ENCODE measurements at places on chromosomes 12 and 14.
A peak's percentile ranks its signal among the peaks of the same experiment; 100 is the strongest.

DNA sequence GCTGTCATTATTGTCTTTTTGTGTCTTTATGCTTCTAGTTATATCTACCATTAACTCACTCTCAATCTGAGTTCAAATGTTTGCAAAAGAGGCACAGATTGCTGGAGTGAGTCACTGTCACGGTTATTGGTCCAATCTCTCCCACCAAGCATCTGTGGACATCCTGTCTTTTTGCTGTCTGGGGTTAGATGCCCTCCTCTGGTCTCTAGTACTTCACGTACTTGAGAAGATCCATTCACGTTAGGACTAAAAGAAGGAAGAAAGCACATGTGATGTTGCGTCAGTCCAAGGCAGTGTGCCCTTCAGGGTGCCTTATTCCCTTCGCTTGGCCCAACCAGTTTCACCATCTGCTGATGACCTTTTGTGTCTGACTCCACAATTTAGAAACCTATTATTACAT lies 72.3 kb upstream of the STXBP6 start:
- DNase-seq: peak; percentile 24

DNA sequence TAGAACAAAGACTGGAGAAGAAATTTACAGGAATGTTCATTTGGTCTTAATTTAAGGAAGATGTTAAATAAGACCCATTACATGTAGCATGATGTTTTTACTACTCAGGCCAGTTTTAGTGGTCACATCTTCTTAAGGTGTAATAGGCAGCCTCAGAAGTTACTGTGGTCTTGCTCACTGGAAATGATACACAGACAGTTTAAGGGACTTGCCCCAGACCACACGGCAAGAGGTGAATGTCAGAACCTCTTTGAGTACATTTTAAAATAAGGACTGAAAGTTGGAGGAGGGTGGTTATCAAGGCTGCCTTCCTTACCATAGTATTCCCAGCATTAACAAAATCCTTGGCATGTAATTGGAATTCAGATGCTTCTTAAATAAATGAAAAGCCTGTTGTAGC lies 37.9 kb downstream of the LRRK2 start:
- DNase-seq: no peak

GRCh38 chr14:95046711-95047681 lies 110.3 kb downstream of the DICER1 start:
- DNase-seq: peak; percentile 38

GRCh38 chr14:93525696-93526451 lies 95.1 kb downstream of the UNC79 start:
- no peak for DNase-seq

GRCh38 chr12:122732611-122733010 lies 2.0 kb upstream of the HCAR1 start:
- no peak for DNase-seq

DNA sequence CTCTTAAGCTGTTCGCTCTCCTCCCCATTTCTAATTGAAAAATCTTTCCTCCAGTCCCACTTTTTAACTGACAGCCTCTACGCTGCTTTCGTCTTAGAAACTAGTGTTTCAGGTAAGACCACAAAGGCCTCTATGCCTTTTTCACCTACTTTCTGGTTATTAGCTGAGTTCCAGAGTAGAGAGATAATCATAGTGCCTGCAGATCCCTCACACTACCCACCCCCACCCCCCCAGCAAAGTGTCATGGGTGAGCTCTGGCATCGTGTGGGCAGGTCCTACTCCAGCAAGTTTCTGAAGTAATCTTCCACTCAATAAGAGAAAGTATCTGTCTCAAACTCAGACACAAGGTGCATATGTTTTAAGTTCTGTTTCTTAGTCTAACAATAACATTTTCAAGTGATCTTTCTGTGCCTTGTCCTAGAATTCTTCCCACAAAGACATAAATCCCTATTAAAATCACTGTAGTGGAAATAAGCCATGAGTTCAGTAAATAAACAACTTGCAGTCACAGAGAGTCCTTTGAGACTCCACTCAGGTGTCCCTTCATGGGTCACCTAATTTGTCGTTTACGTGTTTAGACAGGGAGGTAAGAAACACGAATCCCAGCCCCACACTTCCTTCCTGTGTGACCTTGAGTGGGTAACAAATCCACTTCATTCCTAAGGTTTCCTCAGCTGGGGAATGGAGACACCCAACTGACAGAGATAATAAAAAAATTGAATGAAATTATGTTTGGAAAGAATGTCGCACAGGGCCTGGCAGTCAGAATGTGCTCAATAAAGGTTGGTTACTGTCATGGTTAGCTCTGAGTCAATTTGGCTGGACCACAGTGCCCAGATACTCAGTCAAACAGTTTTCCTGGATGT lies 228.9 kb upstream of the CAND1 start:
- no peak for DNase-seq

DNA sequence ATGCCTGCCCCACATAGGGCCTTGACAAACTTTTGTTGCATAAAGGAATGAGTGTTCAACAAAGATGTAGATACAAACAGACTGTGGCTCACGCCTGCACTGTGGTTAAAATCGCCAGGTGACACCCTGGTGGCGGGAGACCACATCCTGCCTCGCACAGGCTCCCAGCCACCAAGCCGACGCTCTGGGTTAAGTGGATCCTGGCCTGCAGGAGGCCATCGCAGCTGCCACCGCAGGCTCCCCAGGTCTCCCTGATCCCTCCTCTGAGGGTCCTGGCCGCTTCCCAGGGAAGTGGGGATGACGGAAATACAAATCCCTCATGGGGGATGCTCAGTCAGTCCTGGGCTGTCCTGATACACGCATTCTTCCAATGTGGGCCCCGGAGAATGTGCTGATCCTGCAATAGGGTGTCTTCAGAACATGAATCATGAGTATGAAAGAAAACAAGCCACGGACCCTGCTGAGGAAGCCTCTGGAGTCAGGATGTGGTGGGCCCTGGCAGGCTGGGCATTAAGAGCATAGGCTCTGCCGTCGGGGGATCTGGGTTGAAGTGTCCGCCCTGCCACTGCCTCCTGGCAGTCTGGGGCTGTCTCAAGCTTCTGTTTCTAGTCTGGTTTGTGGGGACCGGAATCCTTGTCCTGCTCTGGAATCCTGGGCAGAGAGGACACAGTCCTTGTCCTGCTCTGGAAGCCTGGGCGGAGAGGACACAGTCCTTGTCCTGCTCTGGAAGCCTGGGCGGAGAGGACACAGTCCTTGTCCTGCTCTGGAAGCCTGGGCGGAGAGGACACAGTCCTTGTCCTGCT lies 53.5 kb upstream of the BEGAIN start:
- peak; percentile 89 for DNase-seq

DNA sequence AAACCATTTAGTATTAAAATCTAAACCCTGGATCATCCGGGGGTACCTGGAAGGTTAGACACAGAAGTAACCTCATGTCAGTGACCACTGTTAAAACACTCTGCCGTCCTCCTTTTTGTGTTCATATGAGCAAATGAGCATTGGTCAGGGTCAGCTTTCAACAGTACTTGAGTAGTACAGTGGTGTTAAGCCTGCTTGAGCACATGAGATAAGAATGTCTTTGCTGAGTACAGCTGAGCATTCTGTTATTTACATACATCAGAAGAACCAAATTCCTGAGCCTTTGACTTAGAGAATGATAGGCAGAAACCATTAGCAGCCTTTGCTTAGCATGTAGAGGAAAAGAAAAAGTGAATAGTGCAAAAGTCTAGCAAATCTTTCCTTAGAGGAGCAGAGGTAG lies 38.6 kb upstream of the LRTM2 start:
- DNase-seq: no peak

DNA sequence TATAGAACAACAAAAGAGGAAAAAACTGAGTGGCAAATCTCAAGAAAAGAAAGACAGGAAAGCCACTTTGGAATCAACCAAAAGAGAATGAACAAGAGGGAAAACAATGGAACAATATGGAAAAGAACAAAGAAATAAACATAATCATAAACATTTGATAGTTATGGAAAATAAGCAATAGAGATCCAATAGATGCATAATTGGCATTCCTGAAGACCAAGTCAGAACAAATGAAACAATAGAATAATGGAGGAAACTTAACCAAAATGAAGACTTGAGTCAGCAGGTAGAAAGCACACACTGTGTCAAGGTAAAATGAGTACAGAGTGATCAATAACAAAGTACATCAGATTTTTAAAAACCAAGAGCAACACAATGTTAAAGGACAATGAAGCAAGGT lies 10.1 kb upstream of the RPS6KA5 start:
- no peak for DNase-seq

DNA sequence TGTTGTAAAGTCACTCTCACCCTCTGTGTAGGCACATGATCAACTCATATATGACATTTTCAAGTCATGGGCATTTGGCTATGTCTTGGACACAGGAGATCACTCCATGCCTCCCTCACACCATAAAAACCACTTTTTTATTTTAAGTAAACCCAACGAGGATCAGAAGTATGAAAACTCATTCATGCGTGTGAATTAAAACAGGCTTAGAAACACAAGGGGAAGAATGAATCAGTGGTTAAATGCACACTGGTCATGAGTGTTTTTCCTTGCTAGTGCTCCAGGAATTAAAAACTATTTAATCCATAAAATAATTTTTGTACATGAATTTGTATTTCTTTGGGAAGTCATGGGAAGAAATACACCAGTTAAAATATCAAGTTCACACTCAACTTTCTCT lies 198.4 kb downstream of the GALC start:
- no peak for DNase-seq

DNA sequence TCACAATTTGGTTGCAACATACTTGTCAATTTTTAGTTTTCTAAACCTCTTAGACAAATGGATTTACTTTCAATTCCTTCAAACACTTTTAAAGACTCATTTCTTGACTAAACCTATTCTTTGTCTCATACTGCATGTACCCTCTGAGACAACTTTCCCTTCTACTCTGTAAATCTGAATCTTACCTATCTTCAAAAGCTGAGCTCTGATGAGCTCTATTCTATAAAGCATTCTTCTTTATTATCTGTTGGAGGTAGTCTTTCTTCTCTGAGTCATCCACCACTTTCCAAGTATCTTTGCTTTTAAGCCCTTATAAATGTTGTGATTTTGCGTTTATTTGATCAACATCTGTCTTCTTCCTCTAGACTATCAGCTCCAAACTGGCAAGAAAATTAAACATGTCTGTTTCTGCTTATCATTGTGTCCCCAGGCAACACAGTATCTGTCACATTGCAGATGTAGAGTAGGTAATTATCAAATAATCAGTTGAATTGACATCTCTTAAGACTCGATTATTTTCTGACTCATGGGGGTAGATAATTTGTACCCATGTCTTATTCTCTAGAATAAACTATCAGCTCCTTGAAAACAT lies 265.6 kb upstream of the FAR2 start:
- no peak for DNase-seq

- no peak for DNase-seq
These were observed 8.7 kb downstream of the DRAM1 start for GRCh38 chr12:101885912-101886561.

GRCh38 chr14:64114166-64114565 lies 180.0 kb downstream of the ESR2 start:
- DNase-seq: no peak

- peak; percentile 2 for DNase-seq
These were observed 225.2 kb upstream of the RTL1 start for GRCh38 chr14:101128478-101129321.

DNA sequence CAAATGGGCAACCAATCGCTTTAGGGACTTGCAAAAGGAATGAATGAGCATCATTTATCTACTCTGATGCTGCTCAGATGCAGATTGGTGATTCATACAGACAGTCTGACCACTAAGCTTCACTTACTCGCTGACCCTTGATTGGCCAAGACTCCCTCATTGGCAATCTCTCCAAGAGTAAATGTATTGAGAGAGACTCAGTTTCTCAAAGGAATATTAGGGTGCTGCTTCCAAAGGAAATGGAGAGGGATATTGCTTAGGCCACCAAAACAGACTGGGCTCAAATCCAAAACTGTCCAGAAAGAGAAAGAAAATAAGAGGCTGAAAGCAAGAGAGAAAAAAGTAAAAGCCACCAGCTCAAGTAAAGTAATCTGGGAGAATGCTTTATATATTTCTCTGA lies 785.2 kb downstream of the GALC start:
- DNase-seq: no peak

Measured in Daoy (cell line).